ENCODE measurements at places on chromosomes 5 and 9.
A peak's percentile ranks its signal among the peaks of the same experiment; 100 is the strongest.

DNA sequence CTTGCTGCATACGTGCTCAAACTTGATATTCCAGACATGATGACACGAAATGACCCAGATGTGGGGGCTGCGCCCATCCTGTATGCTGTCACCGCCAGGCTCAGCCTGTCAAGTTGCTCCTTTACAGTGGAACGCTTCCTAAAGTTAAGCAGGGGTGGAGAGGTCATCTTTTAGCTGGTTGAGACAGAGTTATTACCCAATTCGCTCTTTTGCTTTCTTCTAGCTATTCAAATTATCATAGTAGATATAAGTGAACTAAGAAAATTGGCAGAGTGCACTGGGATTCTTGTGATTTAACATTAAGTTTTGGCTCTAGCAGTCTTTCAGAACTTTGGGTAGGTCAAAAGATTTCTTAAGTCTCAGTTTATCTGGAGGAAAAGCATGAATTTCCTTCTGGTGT is 69.8 kb upstream of the BASP1 start:
- DNase-seq = no peak

GRCh38 chr5:74679966-74680365 is 5.1 kb upstream of the HEXB start:
- no peak for DNase-seq

DNA sequence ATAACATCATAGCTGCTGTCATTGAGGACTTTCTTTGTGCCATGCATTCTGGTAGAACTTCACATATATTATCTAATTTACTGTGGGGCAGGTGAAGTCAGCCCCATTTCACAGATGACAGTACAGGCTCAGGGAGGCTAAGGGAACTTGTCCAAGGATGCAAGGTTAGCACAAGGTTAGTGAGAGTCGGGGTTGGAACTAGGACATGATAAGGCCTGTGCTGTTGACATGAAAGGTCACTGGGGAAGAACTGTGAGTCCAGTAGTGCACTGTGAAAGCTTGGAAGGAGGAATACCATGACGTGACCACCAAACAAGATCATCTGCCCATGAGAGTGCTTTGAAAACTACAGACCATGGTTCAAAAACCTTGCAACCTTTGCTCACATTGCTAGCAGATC is 26.7 kb downstream of the FRMPD1 start:
- DNase-seq = no peak

- DNase-seq = no peak
These were observed 15.8 kb upstream of the LCP2 start for GRCh38 chr5:170313344-170313743.

- no peak for DNase-seq
These were observed 214.2 kb downstream of the FANCC start for GRCh38 chr9:95103281-95103771.

GRCh38 chr5:112684121-112684520 is 53.6 kb upstream of the APC start:
- no peak for DNase-seq

DNA sequence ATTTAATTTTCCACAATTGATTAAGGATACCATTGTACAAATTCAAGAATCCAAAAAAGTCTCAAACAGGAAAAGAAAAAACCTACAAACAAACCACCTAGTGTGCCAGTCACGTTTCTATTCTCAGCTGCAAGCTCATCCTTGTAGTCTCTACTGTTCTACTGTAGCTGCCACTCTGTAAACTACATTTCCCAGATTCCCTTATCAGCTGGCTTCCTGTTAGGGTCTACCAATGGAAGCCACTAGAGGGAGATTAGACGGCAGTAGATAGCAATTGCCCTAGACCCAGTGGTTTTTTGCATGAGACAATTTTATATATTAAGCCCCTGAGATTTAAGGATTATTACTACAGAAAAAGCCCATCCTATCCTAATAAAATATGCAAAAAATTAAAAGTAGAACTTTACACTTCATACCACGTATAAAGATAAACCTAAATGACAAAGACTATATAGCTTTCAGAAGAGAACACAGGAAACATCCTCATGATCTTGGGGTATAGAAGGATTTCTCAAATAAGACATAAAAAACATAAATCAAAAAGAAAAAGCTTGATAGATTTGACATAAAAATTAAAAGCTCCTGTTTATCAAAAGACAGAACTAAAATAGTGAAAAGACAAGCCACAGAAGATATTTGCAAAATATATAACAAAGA is 37.4 kb downstream of the P4HA2 start:
- peak; percentile 44 for DNase-seq

DNA sequence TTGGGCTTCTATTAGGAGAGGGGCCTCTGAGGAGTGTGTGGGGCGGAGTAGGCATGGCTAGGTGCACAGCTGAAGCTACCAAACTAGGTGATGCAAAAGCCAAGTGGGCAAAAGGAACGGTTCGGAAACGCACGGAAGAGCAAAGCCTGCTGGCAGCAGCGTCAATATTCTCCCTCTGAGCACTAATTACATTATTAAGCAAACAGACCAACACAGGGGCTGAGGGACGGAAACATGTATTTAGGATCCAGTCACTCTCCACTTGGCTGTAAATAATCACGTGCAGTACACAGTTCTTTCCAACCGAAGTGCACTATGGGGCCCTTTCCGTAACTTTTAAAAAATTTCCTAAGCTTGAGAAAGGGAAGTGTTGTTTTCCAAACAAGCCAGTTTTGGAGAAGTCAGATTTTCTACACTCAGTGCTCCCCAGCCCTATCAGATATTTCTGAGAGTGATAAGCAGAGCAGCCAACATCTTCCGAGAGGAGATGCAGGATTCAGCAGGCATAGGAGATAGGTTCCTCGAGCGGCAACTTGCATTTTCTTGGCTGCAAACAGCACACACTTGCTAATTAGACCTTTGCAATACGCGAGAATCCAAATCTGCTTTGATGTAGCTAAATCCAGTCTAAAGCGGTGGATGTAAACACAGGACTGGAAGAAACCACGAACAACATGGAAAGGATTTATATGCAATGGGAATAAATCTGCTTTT is 217.2 kb upstream of the TBCA start:
- DNase-seq = peak; percentile 54

GRCh38 chr9:127841087-127841835 is 13.2 kb downstream of the ENG start:
- DNase-seq = no peak

- DNase-seq = no peak
These were observed 101.6 kb downstream of the CRB2 start for GRCh38 chr9:123457583-123457982.

- no peak for DNase-seq
These were observed 1.2 kb downstream of the DPYSL3 start for GRCh38 chr5:147508711-147509040.

DNA sequence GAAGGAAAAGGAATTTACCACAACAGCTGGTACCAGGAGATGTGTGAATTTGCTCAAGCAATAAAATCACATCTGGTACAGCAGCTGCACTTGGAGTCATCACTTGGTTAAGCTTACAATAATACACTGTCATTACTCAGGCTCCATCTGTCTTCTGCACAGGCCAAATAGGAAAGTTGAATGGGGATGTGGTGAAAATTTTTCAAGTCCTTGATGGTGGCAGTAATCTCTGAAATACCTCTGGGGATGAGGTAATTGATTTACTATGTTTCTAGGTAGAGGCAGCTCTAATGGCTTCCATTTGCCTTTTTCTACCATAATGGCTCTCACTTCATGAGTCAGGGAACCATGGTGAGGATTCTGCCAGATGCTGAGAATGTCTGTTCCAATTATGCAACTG is 206.8 kb upstream of the ATP10B start:
- no peak for DNase-seq

GRCh38 chr9:132575811-132576210 is 6.6 kb upstream of the BARHL1 start:
- no peak for DNase-seq

- no peak for DNase-seq
These were observed 18.6 kb downstream of the RALGDS start for GRCh38 chr9:133102190-133103021.

- no peak for DNase-seq
These were observed 82.3 kb downstream of the ATG10 start for GRCh38 chr5:82054004-82054710.

DNA sequence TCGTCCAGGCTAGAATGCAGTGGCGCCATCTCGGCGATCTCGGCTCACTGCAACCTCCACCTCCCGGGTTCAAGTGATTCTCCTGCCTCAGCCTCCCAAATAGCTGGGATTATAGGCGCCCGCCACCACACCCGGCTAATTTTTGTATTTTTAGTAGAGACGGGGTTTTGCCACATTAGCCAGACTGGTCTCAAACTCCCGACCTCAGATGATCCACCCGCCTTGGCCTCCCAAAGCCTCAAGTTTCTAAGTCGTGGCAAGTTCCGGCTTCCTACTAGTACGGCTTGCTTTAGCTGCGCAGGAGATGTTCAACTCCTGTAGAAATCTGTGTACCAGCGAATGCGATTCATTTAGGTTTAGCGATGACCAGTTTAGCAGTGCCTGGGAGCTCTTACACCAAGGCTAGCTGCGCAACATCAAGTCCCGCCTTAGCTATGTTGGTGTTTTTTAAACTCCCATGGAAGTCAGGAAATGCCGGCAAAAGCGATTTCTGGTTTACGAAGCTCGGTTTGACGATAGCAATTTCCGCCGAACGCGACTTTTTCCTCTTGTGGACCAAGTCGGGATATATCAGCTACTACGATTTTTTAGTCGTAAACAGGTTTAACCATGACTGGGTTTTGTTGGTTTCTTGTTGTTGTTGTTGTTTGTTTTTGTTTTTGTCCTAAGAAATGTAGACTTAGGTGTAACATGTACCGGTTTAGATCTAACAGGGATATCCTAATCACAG is 46.4 kb downstream of the ANXA2R start:
- no peak for DNase-seq

GRCh38 chr5:10885026-10885425 is 124.0 kb upstream of the DAP start:
- DNase-seq = no peak

- no peak for DNase-seq
These were observed 18.5 kb upstream of the RCL1 start for GRCh38 chr9:4774209-4774608.

GRCh38 chr9:13690595-13690994 is 411.1 kb upstream of the MPDZ start:
- no peak for DNase-seq

- DNase-seq = no peak
These were observed 31.7 kb upstream of the ZBTB43 start for GRCh38 chr9:126773004-126773607.

- DNase-seq = no peak
These were observed 739.0 kb downstream of the DTWD2 start for GRCh38 chr5:118249386-118249785.

DNA sequence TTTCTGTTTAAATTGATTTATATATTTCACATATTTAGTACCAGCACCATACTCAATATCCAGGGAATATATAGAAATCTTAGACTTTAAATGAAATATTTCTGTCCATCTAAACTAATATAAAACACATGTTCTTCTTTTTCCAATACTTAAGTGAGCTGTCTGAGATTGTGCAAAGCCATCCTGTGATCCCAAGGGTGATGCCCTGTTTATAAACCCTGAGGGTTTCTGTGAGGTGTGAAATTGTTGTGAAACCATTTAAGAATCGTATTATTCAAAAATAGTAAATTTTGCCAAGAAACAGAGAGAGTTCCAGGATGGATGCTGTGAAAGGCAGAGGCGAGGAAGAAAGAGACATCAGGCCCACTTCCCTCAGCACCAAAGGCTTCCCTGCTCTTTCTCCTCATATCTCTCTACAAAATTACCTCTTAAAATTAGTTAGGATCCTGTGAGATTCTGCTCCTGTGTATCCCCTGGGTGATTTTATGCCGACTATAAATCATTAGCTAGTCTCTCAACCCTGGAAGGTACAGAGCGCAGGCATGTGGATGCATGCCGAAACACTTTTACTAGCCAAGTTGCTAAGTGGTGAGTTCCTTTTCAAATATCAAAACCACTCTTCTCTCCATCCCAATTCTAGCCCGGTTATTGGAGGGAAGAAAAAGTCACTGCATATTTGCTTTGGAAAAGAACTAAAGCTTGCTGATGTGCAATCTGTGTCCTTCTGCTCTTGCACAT is 183.0 kb downstream of the GLIS3 start:
- DNase-seq = no peak

GRCh38 chr5:126443374-126443851 is 20.2 kb downstream of the GRAMD2B start:
- DNase-seq = no peak

GRCh38 chr9:89444925-89445765 is 52.8 kb downstream of the SEMA4D start:
- DNase-seq = no peak

- peak; percentile 35 for DNase-seq
These were observed 3.2 kb upstream of the MAP3K1 start for GRCh38 chr5:56812110-56812509.

DNA sequence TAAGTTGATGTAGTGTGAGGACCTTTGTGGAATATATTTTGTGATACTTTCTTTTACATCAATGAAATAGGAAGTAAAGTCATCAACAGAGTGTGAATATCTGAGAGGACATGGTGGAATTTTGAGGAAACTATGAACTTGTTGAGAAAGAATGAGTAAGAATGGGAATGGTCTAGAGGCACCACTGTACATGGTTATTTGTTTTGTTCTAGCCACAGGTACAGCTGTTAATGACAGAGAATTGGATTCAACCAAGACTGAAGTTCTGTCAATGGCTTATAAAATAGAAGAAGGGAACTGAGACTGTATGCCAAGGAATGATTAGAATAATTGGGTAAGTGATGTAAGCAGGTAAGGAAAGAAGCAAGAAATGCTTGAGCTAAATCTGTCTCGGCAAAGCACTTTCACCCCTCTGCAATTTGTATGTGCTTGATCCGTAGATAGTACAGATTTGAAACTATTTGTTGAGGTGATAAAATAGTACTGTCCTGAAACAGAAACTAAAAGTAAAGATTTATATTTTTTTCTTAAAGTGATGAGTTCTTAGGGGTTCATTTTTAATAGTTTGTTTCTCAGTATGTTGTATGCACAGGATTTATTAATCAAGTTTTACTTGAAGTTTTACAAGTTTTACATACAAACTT is 468.8 kb upstream of the SMC2 start:
- no peak for DNase-seq

- DNase-seq = no peak
These were observed 74.0 kb downstream of the LNPEP start for GRCh38 chr5:97009921-97010320.

DNA sequence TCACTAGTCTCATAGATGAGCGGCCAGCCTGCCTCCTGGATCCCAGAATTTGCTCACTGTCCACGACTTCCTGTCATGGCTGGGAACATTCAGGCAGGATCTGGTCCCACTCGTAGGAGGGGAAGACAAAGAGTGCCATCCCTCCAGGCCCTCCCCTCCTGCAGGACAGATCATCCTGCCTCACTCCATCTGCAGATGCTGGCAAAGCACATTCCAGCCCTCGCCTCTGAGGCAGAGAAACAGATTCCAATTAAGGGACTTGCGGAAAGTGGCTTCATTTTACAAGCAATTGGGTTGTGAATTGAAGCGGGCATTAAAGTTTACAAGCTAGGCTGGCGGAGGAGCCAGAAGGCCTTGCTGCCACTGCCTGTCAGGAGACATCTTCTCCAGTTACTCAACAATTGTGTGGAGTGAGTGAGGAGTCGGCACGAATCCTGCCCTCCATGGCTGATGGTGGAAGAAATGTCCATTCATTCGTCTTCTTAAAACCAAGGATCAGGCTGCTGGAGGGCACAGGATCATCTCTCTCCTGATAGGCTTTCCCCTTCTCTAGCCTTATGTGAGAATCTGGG is 41.8 kb upstream of the KCNMB1 start:
- no peak for DNase-seq
